GM23248 (cell line): ENCODE measurements at places on chromosomes 4 and X. TPM values are rescaled to one million over a fixed set of nuclear protein-coding genes. Genes with fewer than 3 reads are reported as not detected.

- peak; percentile 74 for DNase-seq
- H3K27me3 ChIP-seq, result no peaks in the 10 kb centered on the region
- H3K4me3 ChIP-seq, result peak overlapping the region; percentile 84
- no peaks in the 10 kb centered on the region for H3K36me3 ChIP-seq
Observed at GRCh38 chr4:84965553-84966381, 723 bp downstream of the WDFY3 start.

- no peak overlapping the region; the same call in 1 of the 2 replicates for H3K4me3 ChIP-seq
- peak overlapping the region; percentile 45 for H3K27ac ChIP-seq
- no peaks in the 10 kb centered on the region; the same call in 1 of the 2 replicates for H3K36me3 ChIP-seq
Observed at GRCh38 chrX:19595043-19595677, 79.9 kb upstream of the MAP3K15 start.

GRCh38 chr4:62622089-62622488 is 1422.0 kb downstream of the ADGRL3 start:
- no peak for DNase-seq
- no peaks in the 10 kb centered on the region for H3K27me3 ChIP-seq
- no peak overlapping the region for H3K4me3 ChIP-seq
- H3K27ac ChIP-seq, result no peak overlapping the region
- no peaks in the 10 kb centered on the region for H3K4me1 ChIP-seq

DNA sequence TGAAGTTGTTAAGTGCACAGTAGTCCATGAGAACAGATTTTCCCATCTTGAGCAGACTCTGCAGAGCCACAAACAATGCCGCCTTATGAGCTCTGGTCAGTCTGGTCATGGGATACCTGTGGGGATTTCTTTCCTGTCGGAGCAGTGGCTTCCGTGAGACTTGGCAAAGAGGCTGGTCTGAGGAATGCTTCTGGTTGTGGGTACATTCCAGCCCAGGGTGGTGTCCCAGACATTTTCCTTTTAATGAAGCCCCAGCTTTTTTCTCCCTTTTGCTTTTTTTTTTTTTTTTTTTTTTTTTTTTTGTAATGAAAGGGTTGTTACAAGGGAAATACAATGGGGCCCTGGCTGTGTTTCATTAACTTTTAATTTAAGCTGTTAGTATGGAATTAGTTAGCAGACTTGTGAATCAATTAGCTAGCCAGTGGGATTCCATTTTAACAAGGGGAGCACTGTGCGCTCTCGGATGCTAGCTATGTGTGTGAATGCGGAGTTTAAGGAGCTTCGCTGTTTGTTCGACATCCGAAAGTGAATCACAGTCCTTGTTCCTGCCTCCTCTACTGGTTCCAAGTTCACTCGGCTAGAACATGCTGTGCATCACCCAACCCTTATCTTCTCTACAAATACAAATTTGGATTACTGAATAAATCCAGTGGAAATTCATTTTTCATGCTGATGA is 225.1 kb downstream of the CBR4 start:
- no peak overlapping the region for H3K27ac ChIP-seq
- H3K4me1 ChIP-seq, result peaks cover 4% of the 10 kb centered on the region
- no peaks in the 10 kb centered on the region for H3K27me3 ChIP-seq
- no peaks in the 10 kb centered on the region for H3K36me3 ChIP-seq
- no peak for DNase-seq
- no peak overlapping the region for H3K4me3 ChIP-seq

Gene MAGEA4
- not detected in 2 replicates for total RNA-seq

Gene ADAD1
- total RNA-seq, result not detected in 2 replicates

Gene ARMCX4
- 1.8 and 2.3 TPM in 2 replicates for total RNA-seq
